ENCODE measurements at places on chromosomes 13 and 19.

- no peak for DNase-seq
Measured at GRCh38 chr19:2827840-2828489, 8.3 kb downstream of the ZNF554 start.

DNA sequence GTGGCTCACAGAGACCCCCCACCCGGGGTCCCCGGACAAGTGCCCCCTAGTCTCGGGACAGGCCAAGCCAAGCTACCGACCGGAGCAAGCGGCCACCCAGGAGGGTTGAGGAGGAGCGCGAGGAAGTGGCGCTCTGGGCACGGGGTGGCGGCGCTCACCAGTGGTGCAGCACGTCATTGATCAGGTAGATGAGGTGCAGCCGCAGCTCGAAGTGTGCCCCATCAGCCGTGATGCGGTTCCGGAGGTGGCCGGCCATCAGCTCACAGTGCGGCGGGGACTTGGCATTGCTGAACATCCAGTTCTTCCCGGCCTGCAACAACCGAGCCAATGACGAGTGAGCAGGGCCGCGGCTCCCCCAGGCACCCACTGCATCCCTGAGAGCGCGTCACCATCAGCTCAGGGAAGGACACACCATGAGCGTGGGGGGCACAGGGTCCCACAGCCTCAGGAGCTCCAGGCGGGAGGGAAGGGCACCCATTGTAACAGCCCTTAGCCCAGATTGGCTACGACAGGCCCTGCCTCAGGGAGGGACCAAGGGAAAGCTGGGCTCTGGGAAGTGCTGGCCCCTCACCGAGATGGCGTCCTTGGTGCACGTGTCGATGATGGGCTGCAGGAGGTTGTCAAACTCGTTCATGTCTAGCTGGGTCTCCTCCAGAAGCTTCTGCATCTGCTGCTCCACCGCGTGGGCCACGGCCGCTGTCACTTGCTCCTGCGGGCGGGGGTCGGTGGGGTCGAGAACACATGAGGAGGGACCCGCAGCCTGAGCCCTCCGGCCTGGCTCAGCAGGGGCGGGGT lies 9.6 kb downstream of the CHERP start:
- DNase-seq = no peak

- DNase-seq = peak; percentile 47
Measured at GRCh38 chr13:20940083-20940482, 37.5 kb upstream of the XPO4 start.

- no peak for DNase-seq
Measured at GRCh38 chr13:25800523-25800922, 251.3 kb downstream of the SHISA2 start.

- DNase-seq = peak; percentile 77
Measured at GRCh38 chr19:15452111-15453047, 2.6 kb upstream of the WIZ start.

DNA sequence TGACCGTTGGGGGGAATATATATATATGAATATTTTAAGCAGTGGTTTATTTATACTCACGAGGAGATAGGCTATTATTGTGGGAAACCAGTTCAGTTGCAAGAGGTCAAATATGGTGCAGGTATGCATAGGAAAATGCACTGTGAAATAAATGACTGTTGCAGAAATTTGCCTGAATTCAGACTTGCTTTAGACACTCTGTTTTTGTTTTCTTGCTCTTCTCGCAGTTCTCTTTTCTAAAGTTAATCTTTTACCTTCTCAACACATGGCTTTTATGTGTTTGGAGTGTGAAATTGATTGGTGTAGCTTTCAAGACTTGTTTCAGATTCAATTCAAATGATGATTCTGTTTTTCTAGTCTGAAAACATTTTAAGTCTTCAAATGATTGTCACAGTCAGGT lies 109.7 kb downstream of the LRCH1 start:
- no peak for DNase-seq

DNA sequence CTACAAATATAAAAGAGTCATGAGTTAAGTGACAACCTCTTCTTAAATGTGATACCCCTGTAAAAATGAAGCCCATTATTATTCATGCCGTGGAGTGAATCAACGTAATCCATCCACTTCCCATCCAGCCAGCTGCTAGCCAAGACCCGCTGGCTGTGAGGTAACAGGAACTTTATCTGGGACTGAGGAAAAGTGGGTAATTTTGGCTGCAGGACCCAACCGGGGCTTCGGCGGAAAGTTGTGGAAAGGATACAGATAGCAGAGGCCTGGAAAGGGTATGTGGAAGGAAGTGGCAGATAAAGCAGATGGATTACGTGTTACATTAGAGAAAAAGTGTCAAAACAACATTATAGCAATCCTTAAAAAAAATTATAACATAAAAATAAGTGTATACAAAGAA lies 48.3 kb downstream of the SLC7A1 start:
- no peak for DNase-seq

- no peak for DNase-seq
Measured at GRCh38 chr13:28538932-28539331, 44.0 kb upstream of the FLT1 start.

DNA sequence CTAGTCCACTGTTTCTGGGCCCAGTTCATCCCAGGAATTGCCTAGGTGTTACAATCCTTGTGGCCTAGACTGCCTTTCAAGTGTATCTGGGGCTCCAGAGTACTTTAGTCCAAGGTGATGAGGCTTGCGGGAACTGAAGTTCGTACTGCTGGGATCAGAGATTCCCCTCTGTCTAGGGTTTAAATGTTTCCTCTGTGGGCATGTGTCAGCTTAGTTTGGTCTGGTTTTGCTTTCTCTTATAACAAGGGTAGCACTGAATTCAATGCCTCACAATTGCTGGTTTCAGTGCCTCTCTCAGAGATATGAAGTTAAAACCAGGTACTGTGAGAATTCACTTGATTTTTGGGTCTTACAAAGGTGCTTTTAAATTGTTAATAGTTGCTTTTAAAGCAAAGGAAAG lies 30.8 kb downstream of the RGCC start:
- no peak for DNase-seq

DNA sequence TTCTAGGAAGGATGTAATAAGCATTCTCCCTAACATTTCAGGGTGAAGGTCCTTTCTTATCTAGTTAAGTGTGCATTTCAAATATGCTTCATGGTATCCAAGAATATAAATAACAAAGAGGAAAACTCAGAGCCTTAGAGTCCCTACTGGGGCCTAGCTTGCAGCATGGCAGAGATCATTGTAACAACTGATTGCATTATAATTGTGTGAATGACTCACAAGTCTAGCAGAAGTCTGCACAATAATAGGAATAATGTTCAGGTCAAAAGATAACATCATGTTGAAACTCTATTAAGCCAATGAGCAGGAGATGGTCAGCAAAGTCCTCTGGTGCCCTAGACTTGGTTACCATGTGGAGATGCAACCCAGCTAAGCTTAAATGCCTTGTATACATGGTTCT lies 3.4 kb downstream of the POSTN start:
- peak; percentile 44 for DNase-seq

DNA sequence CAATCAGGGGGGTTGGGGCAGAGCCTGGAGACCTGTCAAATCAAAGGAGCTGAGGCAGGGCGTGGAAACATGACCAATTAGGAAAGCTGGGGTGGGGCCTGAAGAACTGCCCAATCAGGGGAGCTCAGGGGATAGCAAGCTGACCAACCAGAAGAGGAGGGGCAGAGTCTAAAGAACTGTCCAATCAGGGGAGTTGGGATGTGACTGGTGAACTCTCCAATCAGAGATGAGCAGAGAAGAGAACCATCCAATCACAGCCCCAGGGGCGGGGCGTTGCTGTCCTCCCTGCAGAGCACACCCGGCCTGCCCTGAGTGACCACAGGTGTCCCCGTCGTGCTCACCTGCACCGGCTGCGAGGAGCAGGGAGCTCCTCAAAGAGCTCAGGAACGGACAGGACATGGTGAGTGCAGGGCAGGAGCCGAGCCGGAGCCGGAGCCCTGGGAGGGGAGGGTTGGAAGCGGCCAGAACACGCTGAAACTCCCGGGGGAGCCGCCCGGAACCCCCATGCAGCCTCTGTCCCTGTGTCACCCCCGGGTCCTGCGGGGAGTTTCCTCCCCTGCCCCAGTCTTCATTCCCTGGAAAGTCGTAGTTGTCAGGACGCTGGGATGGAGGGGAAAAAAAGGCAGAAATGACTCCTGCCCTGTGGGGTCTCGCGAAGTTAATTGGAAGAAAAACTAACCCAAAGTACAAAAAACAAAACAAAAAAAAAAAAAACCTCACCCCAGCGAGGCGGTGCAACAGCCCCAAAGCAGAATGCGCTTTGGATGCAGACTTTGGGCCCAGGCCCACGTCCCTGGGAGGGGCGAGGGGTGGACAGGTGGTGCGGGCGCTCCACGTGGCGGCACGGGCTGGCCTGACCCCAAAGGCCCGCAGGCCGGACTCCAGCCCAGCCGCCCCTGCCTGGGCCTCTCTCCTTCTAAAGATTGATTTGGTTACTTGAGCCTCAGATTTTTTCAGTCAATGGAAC lies at the start of gene ZNF556:
ZNF556 (plus strand) TSS at position 311 of the 967 bp plus-strand sequence; CDS start at position 398, 87 bp downstream.
- DNase-seq = peak; percentile 74

DNA sequence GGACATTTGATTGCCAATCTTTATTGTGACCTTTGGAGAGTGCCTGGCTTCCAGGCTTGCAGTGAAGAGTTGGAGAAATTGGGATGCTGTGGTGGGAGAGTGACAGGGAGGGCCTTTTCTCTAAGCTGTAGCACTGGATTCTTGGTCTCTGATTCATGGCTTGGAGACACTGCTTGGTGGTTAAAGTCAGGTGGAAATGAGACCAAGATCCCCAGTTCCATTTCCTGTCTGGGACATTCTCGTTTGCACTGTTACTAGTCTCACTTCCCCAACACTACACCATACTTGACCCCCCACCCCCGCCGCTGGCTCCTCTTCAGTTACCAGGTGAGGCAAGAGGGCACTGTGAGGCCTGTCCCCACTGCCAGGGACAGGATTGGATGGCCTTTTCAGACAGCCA lies 2.9 kb downstream of the SUPT5H start:
- DNase-seq = peak; percentile 64

- no peak for DNase-seq
Measured at GRCh38 chr19:6271251-6271650, 8.5 kb downstream of the MLLT1 start.
